ENCODE measurements at places on chromosomes 13 and 19.

- no peak for DNase-seq
Measured at GRCh38 chr13:67238277-67238859, 8.2 kb upstream of the PCDH9 start.

DNA sequence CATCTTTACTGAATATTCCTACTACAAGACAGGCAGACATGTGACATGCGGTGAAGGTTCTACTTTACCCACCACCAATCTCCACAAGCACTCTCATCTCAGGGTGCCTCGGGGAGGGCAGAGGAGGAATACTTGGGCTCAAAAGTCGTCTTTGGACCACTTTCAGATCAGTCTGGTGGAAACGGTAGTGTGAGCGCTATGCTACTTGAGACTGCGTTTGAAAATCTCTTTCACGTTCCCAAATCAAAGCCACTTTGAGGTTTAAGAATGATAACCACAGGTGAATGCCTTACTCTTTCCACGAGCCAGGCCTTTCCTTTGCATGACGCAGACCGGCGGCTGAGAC lies 1.5 kb upstream of the SOX1 start:
- DNase-seq: no peak

DNA sequence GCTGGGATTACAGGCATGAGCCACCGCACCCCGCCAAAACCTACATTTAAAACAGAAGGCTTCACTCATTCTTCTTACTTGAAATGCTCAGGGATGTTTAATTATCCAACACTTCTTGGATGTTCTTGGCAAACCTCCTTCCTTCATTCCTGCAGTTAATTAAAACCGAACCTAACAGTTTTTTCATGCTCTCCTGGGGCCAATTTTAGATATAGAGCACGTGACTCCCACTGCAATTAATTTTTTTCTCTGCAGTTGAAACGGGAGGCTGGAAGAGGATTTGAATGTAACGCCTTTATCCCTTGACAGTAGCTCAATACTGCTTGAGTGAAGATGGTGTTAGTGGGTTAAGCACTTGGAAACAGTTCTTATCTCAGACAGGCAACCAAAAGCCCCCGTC lies 4.6 kb upstream of the ACTL9 start:
- DNase-seq: no peak

- DNase-seq: no peak
Measured at GRCh38 chr19:11451871-11452619, 16.6 kb downstream of the PRKCSH start.

- no peak for DNase-seq
Measured at GRCh38 chr13:109678459-109678858, 107.9 kb downstream of the IRS2 start.

- DNase-seq: peak; percentile 40
Measured at GRCh38 chr13:20136781-20137703, 23.8 kb downstream of the GJA3 start.

- peak; percentile 42 for DNase-seq
Measured at GRCh38 chr19:991174-991931, 7.2 kb downstream of the WDR18 start.

GRCh38 chr19:18651733-18652132 lies 14.9 kb downstream of the KLHL26 start:
- DNase-seq: no peak

- no peak for DNase-seq
Measured at GRCh38 chr13:106277484-106278154, 257.8 kb downstream of the EFNB2 start.

GRCh38 chr13:80458543-80458942 lies 117.6 kb upstream of the SPRY2 start:
- no peak for DNase-seq

DNA sequence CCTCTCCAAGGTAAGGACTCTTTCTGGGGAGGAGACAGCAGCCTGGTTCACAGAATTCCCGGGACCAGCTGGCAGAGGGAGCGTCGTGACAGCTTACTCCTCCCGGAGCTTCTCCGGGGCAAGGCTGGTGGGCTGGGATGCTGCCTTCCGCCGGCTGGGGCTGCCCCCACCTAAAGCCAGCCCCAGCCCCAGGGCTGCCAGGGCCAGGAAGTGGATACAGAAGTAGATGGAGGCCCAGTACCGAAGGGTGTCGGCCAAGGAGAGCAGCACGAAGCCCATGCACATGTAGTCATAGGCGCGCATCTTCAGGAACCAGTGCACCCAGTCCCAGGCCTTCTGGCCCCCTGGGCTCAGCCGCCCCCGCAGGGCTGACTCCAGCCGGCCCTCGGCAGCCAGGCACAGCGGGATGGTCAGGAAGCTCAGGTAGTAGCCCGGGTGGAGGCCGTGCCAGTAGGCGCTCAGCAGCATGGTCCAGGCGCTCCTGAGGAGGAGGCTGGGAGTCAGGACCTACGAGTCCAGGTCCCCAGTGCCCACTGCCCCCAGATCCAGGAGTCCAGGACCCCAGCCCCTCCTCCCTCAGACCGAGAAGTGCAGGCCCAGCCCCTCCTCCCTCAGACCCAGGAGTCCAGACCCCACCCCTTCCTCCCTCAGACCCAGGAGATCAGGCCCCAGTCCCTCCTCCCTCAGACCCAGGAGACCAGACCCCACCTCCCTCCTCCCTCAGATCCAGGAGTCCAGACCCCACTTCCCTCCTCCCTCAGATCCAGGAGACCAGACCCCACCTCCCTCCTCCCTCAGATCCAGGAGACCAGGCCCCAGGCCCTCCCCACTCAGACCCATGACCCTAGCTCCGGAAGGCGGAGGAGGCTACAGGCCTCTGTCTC lies 1.2 kb upstream of the TMC4 start:
- no peak for DNase-seq

DNA sequence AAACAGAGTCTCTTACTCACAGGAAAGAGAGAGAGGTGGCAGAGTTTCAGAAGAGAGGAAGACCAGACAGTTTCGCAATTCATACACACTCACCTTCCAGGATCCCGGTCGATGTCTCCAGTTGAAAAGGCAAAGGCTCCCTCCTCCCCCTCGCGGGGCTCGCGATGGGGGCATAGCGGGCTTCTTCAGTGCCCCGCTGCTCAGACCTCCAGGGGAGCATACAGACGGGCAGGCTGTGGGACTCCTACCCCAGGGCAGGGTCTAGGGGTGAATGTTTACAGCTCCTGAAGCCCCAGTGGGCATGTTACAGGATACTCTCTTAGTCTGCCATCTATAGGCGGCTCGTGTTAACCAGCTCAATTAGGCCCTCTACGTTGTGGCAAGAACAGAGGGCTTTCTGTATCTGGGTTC lies 139.2 kb downstream of the SLITRK5 start:
- DNase-seq: no peak

GRCh38 chr13:26579580-26579979 lies 22.1 kb downstream of the WASF3 start:
- DNase-seq: no peak

DNA sequence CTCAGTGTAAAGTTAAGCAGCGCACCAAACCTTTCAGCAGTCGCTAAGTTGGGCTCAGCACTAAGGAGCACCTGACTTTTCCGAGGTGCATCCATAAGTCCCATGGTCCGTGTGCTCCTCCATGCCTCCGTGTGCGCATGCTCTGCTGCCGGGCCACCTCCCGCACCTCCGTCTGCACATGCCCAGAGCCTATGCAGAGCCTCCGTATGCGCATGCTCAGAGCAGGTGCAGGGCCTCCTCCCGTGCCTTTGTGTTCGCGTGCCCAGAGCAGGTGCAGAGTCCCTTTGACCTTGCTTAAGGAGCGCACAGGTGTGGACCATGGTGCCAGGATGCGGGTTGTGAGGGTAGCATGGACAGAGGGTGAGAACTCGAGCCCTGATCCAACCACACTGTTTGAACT lies 46.0 kb downstream of the ATP11A start:
- DNase-seq: no peak

DNA sequence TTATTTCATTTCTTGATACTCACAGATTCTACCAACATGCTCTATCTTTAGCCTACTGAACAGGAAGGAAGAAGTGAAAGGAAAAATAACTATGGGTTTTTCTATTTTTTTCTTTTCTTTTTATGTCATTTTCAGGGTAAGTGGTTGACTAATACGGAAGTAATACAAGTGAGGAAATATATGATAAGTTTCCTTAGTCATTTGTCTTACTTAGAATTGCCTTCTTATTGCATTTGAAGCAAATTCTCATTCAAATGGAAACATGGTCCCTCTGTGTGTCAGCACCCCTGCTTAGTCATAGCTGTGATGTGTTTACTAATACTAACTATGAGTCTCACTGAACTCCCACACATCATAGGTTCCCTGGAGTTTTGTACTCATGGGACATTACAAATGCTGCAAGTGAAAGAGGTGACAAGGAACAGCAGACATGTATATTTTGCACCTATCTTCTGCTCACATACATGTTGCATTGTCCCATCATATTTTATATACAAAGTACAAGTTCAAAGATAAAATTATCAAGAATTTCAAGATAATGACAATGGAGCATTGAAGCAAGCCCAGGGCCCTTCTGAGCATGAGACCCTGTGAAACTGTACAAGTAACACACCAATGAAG lies 60.1 kb downstream of the DCT start:
- DNase-seq: peak; percentile 36

GRCh38 chr13:69796256-69796655 lies 311.4 kb upstream of the ATXN8OS start:
- DNase-seq: no peak

DNA sequence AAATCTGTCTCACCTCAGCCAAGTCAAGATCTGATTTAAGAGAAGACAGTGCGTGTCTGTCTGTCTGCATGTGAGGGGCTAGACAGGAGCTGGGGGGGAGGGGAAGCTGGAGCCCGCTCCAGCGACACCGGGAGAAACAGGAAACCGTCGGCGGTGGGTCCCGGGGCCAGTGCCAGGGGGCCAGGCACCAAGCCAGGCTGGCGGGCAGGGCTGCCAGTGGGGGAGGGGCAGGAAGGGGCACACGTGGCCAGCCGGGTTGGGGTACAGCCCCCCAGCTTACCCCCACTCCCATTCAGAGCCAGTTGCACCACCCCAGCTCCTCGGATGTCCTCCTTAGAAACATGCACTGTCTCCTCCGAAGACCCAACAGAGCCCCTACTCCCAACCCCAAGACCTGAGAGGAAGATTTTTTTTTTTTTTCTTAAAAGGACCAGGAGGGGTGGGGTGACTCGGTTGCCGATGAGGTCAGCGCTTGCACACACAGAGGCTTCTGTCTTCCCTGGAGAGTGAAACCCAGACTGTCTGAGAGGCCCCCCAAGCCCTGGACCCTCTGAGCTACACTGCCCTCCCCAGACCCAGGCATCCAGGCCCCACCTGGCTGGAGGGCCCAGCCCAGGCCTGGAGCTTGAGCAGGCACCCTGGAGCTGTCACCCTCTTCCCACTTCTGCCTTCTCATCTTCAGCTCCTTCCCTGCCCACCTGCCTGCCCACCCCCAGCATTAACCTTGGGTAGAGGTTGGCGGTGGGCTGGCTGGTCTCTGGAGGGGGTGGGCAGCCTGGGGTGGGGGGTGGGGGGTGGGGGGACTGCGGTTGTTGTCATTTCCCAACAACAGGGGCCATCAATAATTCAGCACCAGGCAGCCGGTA lies 4.0 kb downstream of the ERF start:
- no peak for DNase-seq

DNA sequence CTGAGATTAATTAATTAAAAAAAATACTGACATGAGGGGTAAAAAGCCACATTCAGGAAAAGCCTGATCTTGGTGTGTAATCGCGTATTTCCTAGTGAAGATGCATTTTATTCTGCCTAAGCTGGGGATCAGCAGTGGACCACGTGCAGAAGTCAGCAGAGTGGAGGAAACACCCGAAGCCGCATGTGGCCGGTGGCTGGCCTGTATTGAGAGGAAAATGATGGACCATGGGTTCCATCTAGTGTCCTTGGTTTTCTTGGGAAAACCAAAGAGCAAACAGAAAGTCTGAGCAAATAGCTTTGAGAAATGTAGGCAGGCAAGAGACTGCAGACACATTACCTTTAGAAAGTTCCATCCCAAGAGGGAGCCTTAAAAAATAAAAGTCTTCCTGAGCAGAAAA lies 23.7 kb upstream of the SHISA2 start:
- DNase-seq: no peak

DNA sequence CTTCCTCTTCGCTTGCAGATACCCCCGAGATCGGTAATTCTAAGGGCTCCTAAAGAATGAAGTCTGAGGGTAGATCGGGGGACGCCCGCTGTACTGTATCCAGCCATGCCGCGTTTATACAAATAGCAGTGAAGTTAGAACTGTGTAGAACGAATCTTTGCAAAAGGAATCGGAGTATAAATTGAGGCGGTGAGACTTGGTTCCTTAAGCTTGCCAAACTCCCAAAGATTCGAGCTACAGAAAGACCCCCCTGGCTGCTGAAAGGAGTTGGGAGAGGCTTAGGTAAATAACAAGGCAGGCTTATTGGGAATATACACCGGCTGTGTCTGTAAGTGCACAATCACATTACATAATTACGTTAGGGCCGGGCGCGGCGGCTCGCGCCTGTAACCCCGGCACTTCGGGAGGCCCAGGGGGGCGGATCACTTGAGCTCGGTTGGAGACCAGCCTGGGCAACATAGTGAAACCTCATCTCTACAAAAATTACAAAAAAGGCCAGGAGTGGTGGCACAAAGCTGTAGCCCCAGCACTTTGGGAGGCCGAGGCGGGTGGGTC lies 12.2 kb downstream of the TMEM160 start:
- DNase-seq: no peak

- DNase-seq: no peak
Measured at GRCh38 chr19:13817018-13817614, 21.9 kb downstream of the ZSWIM4 start.

DNA sequence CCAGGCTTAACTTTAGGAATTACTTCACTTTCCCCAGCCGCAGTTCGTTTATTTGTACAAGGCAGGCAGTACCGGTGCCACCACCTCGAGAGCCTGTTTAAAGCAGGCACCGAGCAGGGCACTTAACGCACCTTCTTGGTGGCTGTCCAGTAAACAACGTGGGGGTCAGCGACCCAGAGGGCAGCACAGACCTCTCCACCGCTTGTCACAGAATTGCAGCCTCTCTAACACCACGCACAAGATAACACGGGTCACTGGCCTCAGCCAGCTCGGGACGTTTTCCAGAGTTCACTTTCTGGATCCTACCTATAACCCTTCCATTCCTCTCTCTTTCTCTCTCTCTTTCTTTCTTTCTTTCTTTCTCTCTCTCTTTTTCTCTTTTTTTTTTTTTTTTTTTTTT lies 16.8 kb upstream of the ELAVL1 start:
- DNase-seq: no peak

DNA sequence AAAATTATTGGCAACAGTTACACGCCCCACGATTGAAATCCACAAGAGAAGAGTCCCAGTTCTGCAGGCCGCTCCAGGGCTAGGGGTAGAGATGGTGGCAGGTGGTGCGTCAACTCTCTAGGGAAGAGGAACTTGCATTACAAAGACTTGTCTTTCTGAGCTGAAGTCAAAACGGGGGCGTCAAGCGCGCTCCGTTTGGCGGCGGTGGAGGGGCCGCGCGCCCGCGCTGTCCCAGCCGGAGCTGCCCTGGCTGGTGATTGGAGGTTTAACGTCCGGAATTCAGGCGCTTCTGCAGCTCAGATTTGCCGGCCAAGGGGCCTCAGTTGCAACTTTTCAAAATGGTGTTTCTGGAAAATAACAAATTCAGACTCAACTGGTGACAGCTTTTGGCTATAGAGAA lies 38.9 kb downstream of the SOX1 start:
- no peak for DNase-seq

GRCh38 chr19:38049105-38049649 lies 142.2 kb downstream of the SIPA1L3 start:
- peak; percentile 50 for DNase-seq
